ENCODE measurements at places on chromosomes 3 and 15.

GRCh38 chr3:171108066-171108465, 81.5 kb upstream of the SLC2A2 start:
- no peak for DNase-seq

- DNase-seq, result no peak
Measured at GRCh38 chr15:35757361-35757760, 211.4 kb upstream of the DPH6 start.

DNA sequence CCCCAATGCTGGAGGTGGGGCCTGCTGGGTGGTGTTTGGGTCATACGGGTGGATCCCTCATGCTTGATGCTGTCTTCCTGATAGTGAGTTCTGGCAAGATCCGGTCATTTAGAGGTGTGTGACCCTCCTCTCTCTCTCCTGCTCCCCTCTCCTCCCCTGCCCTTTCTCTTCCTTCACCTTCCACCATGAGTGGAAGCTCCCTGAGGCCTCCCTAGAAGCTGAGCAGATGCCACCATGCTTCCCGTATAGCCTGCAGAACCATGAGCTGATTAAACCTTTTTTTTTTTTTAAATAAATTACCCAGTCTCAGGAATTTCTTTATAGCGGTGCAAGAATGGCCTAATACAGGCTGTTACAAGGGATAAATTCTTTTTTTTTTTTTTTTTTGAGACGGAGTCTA, 36.3 kb upstream of the IQSEC1 start:
- no peak for DNase-seq

DNA sequence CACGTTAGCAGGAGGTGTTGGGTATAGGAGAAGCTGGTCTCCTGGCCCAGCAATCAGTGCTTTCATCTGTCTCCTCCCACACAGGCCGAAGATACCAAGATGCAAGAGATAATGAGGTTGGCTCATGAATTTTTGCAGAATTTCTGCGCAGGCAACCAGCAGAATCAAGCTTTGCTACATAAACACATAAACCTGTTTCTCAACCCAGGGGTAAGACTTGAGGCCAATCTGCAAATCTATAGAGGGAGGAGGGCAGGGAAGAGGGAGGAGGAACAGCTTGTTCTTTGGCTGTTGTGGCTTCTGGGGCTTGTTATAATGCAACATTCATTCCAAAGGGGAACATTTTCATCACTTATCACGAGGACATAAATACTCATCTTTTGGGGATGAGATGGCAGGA, 195.3 kb downstream of the ITPR1 start:
- no peak for DNase-seq

- DNase-seq, result no peak
Measured at GRCh38 chr3:31433679-31433992, 99.1 kb upstream of the STT3B start.

DNA sequence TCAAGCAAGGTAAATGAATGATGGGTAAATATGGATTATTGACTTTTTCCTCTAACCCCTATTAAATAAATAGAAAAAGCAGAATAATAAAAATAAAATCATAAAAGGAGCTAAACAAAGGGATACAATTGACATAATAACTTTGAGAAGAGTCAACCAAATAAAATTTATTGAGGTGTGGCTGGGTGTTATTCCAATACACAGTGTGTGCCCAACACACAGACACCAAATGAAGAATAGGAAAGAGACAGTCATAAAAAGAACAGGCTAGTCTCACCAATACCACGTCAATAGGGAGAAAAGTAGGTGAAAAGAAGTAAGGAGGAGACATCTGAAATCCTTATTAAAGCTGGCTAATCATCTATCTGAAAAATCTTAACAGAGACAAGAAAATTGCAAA, 127.1 kb downstream of the ZBBX start:
- DNase-seq, result no peak

GRCh38 chr3:177050501-177051237, 146.6 kb downstream of the TBL1XR1 start:
- peak; percentile 87 for DNase-seq

DNA sequence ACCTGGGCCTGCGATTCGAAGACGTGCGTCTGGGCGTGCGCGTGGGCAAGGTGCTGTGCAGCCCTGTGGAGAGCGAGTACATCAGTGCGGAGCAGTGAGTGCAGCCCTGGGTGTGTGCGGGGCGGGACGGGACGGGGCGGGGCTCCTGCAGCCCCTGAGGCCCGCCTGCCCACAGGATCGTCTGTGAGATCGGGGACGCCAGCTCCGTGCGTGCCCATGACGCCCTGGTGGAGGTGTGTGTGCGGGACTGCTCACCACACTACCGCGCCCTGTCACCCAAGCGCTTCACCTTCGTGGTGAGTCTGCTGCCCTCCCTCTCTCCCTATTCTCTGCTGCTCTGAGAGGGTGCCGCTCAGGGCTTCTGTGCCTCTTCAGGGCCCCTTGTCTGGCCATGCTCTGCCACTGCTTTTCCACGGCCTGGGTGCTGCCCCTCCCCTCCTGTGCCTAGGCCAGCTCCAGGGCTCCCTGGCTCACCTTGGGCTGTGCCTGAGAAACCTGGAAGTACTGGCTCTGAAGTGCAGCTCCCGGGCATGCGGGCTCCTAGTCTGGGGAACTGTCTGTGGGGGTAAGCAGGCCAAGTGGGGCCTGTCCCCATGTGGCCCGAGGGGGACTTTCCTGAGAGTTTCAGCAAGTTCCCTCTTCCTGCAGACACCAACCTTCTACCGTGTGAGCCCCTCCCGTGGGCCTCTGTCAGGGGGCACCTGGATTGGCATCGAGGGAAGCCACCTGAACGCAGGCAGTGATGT, 31.8 kb downstream of the PLXNA1 start:
- DNase-seq, result no peak

DNA sequence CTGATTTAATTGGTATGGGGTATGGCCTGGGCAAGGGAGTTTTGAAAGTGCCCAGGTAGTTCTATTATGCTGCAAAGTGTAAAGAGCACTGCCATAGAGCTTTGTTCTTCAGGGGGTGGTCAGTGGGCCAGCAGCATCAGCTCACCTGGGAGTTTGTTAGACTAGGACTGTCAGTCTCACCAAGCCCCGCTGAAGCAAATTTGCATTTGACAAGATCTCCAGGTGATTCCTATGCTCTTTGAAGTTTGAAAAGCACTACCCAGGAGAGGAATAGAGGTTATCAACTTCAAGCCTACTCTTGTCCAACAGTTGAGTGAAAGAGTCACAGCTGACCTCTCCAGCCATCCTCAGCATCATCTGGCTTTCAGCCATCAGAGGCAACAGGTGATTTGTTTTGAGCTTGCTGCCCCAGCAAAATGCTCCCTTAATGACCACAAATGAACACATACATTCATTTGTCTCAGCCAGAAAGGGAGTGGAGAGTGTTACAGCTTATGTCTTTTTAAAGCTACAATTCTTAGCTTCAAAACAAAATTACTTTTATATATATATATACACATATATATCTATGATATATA, 8.0 kb downstream of the ZSCAN2 start:
- DNase-seq, result no peak

- DNase-seq, result no peak
Measured at GRCh38 chr3:134345202-134345601, 29.0 kb downstream of the AMOTL2 start.

DNA sequence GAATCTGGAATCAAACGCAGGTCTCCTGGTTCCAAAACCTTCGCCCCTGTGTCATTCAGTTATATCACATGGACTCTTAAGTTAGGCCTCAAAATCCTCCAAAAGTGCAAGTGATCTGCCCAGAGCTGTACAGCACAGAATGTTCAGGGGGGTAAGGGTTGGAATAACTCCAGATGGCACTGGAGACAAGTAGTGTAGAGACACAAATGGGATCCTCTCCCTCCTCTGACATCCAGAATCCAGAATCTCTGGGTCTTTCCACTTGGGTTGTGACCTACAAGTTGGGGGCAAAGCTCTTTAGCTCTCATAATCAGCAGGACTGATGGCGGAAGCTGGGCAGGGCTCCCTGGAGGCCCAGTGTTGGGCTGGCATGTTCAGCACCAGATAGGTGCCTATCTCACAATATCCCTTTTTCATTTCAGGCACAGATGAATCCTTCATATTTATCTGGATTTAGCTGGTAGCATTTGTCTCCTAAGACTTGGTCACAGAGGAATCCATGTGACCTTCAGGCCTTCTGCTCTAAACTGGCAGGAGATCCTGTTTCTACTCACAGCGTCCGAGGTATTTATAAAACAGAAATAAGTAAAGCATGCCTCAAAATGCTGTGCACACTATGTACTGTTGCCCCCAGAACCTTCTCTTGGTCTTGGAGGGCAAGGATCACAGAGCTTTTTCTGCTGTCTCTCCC, 15.4 kb downstream of the ABHD2 start:
- DNase-seq, result no peak

DNA sequence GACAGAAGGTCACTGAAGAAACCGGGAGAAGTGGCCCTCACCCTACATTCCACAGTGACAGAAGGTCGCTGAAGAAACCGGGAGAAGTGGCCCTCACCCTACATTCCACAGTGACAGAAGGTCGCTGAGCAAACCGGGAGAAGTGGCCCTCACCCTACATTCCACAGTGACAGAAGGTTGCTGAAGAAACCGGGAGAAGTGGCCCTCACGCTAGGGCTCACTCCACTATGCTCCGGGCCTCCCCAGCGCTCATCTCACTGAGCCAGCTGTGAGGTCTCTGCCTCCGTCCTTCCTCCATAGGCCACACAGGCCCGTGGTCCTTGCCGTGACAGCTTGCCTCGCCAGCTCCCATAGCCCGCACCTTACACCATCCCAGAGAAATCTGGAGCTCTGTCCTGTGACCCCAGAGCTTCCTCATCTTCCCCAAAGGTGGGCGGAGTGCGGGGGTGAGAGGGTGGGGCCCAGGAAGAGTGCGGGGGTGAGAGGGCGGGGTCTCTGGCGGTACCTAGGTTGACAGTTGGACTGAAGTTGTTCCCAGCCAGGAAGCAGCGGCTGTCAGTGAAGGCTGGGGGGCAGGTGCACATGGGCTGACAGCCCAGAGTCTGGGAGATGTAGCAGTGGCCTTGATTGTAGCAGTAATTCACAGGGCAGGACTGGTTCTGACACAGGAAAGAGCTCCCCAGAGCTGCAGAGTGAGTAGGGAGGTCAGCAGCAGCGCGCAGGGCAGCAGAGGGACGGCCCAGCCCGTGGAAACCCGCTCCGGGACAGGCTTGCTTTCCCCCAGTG, 32.0 kb downstream of the MUC20 start:
- no peak for DNase-seq

- no peak for DNase-seq
Measured at GRCh38 chr3:85050821-85051220, 92.0 kb downstream of the CADM2 start.

GRCh38 chr3:17580901-17581300, 161.5 kb downstream of the TBC1D5 start:
- no peak for DNase-seq

DNA sequence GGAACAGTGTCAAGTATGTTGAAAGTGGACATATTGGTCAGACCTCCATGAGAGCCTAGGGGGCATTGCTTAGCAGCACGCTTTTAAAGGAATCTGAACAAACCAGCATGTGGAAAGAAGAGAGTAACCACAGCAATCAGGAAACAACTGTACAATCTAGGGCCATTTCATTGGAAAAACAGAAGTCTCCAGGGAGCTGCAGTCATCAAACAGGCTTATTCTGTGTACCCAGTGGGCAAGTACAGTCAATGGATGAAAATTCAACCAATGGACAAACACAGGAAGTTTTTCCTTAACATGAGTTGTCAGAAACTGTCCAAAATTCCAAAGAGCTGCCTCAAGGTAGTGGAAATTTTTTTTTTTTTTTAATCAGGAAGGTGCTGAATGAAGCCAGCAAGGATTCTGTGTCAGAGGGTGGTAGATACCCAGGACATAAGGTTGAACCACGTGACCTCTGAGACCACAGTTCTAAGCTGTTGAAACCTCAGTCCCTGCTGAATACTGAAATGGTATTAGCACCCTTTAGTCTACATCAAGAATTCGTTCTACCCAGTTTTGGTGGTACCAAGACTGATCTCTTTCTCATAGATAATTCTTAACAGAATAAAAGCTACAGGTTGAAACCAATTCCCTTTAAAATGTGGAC, 4.4 kb upstream of the DLG1 start:
- no peak for DNase-seq

DNA sequence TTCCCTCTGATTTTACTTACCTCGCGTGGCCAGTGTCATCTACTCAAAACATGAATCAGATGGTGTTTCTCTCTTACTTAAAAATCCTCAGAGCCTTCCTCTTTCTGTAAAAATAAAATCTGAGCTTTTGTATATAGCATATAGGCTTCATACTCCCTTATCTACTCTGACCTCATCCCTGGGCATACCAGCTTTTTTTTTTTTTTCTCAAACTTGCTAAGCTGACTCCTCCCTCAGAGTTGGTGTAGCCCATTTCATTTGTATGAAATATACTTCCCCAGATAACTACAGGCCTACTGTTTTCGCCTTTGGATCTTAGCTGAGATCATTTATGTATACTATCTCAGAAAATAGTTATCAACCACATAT, 648.9 kb upstream of the ALCAM start:
- DNase-seq, result no peak

DNA sequence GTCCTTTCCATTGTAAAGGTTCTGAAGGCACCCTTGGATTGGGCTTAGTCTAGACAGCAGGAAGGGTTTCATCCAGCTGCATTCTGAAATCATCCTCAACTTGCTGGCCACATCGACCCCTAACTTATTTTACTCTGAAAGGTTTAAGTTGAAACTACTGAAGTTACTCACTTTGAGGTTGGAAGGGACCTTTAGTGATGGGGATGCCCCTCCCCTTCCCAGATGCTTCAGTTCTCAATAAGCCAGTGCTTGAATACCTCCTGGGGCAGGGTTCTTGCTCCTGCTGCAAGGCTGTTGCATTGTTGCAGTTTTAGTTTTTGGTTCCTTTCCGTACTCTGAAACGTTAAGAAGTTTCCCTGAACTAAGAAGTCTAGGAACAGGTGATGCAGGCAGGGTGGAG, 26.4 kb downstream of the FGD5 start:
- no peak for DNase-seq

- no peak for DNase-seq
Measured at GRCh38 chr3:138032567-138032966, 22.6 kb downstream of the CLDN18 start.

- no peak for DNase-seq
Measured at GRCh38 chr15:59657635-59658125, 365 bp upstream of the GTF2A2 start.

DNA sequence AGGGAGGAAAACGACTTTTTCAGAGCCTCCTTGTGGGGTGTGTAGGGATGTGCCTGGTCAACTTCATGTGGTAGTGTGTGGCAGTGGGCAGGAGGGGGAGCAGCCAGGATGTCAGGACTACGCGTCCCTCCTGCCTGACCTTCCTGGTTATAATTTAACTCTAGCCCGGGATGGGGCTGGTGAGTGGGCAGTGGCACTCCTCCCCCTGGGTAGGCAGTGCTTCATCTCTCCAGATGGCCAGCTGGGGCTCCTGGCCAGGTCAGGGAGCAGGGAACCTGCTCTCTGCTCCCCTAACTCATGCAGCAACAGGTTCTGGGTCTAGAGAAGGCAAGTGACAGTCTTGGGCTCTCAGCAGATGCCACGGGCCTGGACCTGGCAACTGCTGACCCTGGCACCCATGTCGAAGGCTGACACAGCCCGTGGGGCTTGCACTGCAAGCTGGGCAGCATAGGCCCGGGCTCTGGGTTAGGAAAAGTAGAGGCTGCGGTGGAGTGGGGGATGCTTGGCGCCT, 2.6 kb downstream of the ITIH4 start:
- DNase-seq, result no peak
